ENCODE measurements at places on chromosomes 5 and 9.
A peak's percentile ranks its signal among the peaks of the same experiment; 100 is the strongest.

GRCh38 chr5:162382839-162383238 is 315.3 kb downstream of the GABRG2 start:
- DNase-seq, result no peak

DNA sequence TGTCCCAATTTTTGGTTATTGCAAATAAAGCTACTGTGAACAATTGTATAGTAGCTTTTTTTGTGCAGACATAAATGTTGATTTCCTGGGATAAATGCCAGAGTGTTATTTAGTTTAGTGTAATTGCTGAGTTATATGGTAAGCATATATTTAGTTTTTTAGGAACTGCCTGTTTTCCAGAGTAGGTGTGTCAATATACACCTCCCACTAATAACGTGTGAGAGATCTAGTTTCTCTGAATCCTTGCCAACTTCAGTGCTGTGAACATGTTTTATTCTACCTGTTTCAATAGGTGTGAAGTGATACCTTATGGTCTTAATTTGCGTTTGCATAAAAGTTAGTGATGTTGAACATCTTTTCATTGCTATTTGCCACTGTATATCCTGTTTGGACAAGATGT is 9.1 kb upstream of the OR2S2 start:
- DNase-seq, result no peak

- no peak for DNase-seq
Observed at GRCh38 chr9:73714294-73714693, 562.6 kb downstream of the ANXA1 start.

- DNase-seq, result no peak
Observed at GRCh38 chr9:116030517-116030916, 123.1 kb upstream of the PAPPA start.

DNA sequence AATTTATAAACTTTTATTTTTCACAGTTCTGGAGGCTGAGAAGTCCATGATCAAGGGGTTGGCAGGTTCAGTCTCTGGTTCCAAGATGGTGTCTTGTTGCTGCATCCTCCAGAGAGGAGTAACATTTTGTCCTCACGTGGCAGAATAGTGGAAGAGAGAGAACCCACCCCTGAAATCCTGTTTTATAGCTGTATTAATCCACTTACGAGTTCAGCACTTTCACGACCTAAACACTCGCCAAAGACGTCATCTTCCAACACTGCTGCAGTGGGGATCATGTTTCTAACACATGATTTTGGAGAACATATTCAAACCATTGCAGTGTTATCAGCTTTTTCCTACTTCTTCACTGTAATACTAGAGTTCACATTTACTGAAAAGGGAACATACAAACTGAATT is 233.0 kb upstream of the ATP10B start:
- no peak for DNase-seq

DNA sequence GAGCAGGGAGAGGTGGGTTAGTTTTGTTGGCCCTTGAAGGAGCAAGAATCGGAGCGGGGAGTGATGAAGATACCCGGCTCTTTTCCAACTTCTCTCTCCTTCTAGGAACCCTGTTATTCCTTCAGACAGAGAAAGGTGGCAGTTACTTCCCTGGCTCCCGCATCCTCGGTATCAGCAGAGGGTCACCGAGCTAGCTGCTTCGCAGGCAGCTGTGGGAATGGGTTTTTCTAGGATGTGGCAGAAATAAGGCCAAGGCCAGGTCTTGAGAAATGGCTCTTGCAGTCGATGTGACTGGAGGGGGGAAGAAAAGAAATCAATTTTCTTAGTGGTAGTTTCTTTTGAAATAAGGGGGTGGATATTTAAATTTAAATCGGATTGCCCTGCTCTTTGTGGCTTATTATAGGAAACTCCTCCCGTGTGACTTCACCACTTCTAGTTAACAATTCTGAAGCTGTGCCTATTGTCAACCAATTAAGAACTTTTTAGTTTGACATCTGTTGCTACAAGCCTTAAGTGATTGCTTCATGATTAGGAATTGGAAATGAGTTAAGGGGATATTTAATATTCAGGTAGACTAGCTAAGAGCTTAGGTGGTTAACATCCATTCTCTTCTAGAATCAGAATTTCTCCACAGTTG is 1.4 kb downstream of the SAP30L start:
- DNase-seq, result no peak

GRCh38 chr9:116546711-116547581 is 140.2 kb upstream of the TRIM32 start:
- no peak for DNase-seq

- DNase-seq, result no peak
Observed at GRCh38 chr5:104344809-104345208, 782.2 kb upstream of the NUDT12 start.

GRCh38 chr9:137075275-137075775 is 2.0 kb upstream of the UAP1L1 start:
- DNase-seq, result no peak

GRCh38 chr5:159877016-159877415 is 39.3 kb upstream of the ADRA1B start:
- no peak for DNase-seq

DNA sequence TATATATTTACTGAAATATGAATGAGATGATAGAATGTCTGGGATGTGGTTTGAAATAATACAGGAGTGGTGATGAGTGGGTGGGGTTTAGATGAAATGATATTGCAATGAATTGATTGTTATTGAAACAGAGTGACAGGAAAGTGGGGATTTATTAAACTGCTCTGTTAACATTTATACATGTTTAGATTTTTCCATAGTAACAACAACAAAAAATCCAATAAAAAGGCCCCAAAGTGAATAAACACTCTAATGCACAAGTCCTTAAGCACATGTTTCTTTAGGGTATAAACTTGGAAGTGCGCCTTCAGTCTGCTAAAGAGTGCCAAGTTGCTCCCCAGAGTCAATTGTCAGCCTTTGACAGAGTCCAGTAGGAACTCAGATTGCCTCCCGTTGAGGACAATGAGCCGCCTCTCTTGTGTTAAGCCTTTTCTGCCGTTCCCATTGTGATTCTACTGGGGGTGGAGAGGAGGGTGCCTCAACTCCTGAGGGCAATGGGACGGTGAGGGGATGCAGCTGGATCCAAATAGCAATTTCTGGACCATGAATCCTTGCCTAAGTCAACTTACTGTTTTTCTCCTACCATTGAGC is 112.3 kb downstream of the SLC28A3 start:
- no peak for DNase-seq

- no peak for DNase-seq
Observed at GRCh38 chr5:135829179-135829578, 5.3 kb upstream of the SLC25A48 start.

- DNase-seq, result peak; percentile 20
Observed at GRCh38 chr9:97772145-97772544, 75.0 kb upstream of the XPA start.

GRCh38 chr5:80622756-80623155 is 31.7 kb upstream of the MSH3 start:
- no peak for DNase-seq

- no peak for DNase-seq
Observed at GRCh38 chr5:134937526-134937925, 30.2 kb upstream of the CATSPER3 start.

- DNase-seq, result no peak
Observed at GRCh38 chr9:115198001-115198400, 80.0 kb upstream of the TNC start.

GRCh38 chr5:172090976-172091547 is 84.6 kb upstream of the FBXW11 start:
- no peak for DNase-seq

DNA sequence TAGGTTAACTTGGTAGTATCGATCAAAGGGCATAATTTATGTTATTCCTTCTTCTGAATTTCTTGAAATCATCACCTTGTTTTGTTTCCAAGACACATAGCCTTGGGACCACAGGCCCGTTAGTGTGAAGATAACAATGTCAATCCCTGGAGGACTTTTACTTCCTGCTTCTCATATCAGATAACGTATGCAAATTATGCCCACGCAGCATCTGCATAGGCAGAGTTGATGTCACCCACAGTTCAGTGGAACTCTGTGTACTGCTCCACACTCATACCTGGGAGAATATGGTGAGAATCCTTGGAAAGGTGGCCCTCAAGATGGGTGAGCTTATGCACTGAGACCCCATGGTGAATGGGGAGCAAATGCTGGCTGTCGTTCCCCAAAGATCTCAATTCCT is 95.0 kb downstream of the CFAP90 start:
- no peak for DNase-seq

- DNase-seq, result no peak
Observed at GRCh38 chr5:93279296-93279963, 301.6 kb downstream of the NR2F1-AS1 start.

GRCh38 chr5:15690611-15691010 is 190.6 kb downstream of the FBXL7 start:
- no peak for DNase-seq

- no peak for DNase-seq
Observed at GRCh38 chr9:88998503-88998902, 7.2 kb downstream of the S1PR3 start.

DNA sequence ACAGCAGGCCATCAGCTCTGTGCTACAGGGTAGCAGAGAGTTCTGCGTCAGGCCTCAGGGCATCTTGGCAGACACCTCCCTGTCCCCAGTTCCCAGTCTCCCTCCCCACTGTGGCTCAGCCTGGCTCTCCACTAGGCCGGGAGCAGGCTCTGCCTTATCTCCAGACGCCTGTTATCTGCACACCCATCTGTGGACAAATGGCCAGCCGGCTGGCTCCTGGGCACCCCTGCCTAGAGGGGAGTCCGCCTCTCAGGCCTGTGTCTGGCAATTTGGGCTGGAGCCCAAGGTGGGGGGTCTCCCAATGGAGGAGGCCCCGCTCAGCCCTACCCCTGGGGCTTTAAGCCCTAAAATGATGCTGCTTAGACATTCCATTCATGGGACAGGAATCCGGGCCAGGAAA is 39.2 kb upstream of the HAND1 start:
- no peak for DNase-seq

DNA sequence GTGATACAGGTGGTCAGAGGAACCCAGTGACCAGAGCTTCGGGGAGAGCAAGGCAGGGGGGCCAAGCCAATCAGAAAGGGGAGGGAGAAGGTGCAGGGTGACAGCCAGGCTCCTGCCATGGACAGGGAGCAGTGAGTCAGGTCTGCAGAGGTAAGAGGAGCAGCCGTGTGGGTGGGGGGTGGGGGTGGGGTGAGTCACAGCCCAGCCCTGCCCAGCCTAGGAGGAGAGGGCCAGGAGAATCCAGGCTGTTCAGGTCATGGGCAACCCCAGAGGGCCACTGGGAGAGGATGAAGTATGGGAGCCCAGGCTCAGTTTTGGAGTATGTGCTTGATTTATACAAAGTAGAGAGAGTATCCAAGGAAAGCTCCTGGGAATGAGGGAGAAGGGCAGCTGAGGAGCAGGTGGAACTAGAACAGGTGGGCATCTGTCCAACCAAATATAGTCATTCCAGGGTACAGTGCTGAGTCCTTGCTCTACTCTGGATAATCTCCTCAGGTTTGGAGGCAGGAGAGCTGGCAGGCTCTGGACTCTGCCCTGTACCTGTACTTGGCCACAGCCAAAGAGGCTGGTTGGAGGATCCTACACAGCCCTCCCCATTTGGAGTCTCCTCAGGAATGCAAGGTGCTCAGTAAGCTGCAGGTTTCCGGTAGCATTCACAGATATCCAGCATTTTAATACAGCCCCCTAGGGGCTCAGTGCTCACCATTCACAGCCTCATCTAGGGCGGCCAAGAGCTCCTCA is 1.6 kb downstream of the HBEGF start:
- DNase-seq, result no peak

GRCh38 chr5:135560858-135561257 is 17.9 kb downstream of the CXCL14 start:
- no peak for DNase-seq

- no peak for DNase-seq
Observed at GRCh38 chr9:114501796-114502682, 3.2 kb downstream of the WHRN start.

- no peak for DNase-seq
Observed at GRCh38 chr9:92535940-92536850, at the start of gene ECM2. ECM2 (minus strand) TSS chr9:92535990; CDS start chr9:92522866, 13,124 bp downstream.

GRCh38 chr5:6727231-6727630 is 14.0 kb downstream of the TENT4A start:
- no peak for DNase-seq

DNA sequence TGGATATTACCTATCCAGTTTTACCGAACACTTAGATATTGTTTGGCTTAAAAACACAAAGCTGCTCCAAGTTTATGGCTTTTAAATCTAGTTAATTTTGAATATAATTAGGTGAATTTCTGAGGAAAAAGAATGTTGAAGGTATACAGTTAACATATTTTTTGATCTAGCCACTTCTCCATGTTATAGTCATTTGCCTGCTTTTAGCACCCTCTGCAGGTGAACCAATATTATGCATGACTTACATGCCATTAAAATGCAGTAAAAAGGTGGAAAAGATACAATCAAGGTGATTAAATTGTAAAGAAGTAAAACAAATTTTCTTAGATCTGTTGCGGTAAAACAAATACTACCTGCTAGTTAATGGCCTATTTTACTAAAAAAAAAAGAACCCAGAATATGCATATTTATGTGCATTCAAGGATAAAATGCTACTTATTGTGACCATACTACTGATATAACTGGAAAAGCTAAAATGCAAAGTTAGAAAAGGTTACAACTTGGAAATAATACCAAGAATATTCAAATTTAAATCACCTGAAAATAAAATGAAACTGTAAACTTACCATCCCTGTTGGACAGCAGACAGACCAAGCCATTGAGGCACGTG is 132.1 kb downstream of the AP3B1 start:
- no peak for DNase-seq

DNA sequence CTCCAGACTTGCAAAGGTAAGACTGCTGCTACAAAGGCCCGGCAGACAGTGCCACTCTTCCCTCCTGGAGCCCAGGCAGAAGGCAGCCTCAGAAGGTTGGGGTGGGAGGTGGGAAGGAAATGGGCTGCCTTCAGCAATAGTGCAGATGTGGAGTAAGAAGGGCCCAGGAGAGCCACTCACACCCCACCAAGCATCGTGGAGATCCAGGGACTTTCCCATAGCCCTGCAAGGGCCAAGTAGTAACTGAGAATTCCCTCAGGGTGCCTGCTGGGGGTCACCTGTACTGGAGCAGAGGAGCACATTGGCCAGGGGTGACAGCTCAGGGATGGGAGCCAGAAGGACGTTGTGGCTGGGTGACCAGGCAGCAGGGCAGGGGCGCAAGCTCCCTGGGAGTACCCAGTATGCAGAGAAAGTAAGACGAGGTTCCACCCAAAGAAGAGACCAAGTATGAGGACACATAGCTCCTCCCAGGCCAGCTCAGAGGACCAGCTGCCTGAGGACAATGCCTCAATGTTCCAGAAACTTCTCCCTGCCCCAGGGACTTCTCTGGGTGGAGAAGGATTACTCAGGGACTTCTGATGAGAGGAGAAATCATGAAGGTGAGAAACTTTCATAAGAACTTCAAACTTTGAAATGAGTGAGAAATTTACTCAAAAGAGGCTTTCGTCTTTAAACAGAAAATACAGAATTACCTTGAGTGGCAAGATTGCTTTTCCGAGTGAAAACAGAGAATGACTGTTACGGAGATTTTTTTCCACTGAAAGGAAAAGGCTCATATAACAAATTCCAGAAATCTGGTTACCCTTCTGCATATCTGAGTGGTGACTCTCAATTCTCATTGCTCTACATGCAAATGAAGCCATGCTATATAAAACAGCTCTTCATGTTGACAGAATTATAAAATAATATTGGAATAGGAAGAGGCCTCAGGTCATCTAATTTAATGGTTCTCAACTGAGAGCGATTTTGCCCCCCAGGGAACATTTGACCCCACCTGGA is 87.9 kb upstream of the TRIO start:
- no peak for DNase-seq

- no peak for DNase-seq
Observed at GRCh38 chr9:22111176-22111953, 102.3 kb upstream of the CDKN2B start.
